Esophagus squamous epithelium (tissue), 5 donors: ENCODE measurements at places on chromosomes 1 and 21. TPM values are rescaled to one million over a fixed set of nuclear protein-coding genes. Genes with fewer than 3 reads are reported as not detected.

The WNT9A gene
- 5.9 TPM for total RNA-seq

DNA sequence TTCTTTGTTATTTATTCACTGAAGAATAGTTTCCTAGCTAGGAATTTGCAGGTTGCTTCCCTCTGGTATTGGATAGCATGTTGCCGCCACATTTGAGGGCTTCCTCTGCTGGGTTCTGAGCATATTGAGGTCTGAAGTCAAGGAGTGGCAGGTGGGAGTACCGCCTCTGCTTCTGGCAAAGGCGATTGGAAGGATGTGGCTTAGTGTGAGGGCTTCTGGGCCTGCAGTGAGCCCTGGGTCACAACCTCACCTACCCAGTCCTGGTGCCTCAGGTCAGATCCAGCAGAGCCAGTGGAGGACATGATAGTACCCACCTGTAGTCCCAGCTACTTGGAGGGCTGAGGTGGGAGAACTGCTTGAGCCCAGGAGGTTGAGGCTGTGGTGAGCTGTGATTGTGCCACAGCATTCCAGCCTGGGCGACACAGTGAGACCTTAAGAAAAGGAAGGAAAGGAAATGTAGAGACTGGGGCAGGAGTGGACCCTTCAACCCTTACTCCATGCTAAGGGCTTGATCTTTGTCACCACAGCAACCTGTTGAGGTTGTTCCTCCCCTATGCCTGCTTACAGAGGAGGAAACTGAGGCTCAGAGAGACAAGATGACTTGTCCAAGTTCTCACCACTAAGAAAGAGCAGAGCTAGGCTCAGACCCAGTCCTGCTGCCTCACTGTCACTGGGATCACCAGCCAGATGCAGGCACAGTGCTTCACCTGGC lies 22.8 kb downstream of the A3GALT2 start:
- H3K4me1 ChIP-seq: no peaks in the 10 kb centered on the region
- H3K27ac ChIP-seq: peak overlapping the region; percentile 34
- H3K4me3 ChIP-seq: no peak overlapping the region
- H3K27me3 ChIP-seq: no peaks in the 10 kb centered on the region
- H3K36me3 ChIP-seq: peaks cover 76% of the 10 kb centered on the region

DNA sequence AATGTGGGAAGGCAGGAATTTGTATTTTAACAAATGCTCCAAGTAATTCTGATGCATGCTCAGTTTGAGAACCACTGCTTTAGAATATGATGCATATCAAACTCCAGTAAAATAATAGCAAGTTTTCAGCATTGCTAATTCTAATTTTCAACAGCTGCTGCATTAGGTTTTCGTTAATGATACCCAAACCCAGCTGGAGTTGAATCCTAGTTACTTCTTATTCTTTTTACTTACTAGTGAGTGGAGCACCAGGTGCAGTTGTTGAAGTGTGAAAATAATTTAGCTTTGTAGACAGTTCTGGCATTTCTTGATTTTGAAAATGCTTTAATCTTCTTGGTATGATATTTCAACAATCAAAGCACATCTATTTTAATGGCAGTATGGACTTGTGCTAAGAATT lies 138.5 kb downstream of the HS2ST1 start:
- no peaks in the 10 kb centered on the region for H3K36me3 ChIP-seq
- no peak overlapping the region for H3K27ac ChIP-seq
- no peak for DNase-seq
- no peaks in the 10 kb centered on the region for H3K27me3 ChIP-seq
- no peaks in the 10 kb centered on the region for H3K4me1 ChIP-seq
- H3K4me3 ChIP-seq: no peak overlapping the region

The ERICH3 gene
- not detected for total RNA-seq

DNA sequence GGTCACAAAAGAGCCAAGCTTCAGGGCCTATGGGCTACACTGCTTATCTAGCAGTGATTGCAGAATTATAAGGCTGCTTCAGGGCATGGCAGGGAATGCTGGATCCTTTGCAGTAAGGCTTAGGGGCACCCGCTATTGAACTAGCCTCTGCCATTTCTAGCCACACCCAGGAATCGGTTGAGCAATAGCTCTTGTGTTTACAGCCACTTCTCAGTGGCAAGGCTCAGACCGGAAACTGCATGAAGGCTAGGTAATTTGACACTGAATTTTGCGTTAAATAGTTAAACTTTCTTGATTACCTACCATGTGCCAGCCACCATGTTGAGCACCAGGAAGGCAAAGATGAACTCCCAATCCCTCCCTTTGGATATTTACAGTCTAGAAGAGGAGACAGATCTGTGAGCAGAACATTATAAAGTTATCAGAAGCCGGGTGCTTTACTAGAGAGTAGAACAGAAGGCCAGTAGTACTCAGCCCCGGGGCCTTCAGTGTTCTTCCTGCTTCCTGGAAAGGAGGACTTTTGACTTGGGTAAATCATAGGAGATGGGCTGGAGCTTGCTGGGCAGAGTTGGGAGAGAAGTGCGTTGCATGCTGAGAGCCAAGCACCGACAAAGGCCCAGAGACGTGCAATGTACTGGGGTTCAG lies 98.6 kb upstream of the LPGAT1 start:
- no peaks in the 10 kb centered on the region for H3K36me3 ChIP-seq
- H3K4me1 ChIP-seq: peaks cover 18% of the 10 kb centered on the region
- peak overlapping the region; percentile 84 for H3K27ac ChIP-seq
- H3K27me3 ChIP-seq: no peaks in the 10 kb centered on the region

The OR2T11 gene
- not detected for total RNA-seq

The UTS2 gene
- total RNA-seq: not detected
